ENCODE measurements at places on chromosomes 3 and 15.

- DNase-seq: no peak
These were observed 5.1 kb downstream of the ZDHHC23 start for GRCh38 chr3:113952921-113953320.

DNA sequence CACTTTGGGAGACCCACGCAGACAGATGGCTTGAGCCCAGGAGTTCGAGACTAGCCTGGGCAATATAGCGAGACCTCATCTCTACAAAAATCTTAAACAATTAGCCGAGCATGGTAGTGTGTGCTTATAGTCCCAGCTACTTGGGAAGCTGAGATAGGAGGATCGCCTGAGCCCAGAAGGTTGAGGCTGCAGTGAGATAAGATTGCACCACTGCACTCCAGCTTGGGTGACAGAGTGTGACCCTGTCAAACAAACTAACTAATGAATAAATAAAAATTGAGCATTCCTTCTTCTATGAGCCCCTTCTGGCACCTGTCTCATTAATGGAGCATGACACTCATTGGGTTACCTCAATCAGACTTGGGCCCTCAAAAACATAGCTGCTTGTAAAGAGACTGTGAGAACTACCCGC is 7.5 kb downstream of the ZDHHC3 start:
- DNase-seq: no peak

GRCh38 chr15:32029862-32030781 is at the start of gene CHRNA7:
Gene CHRNA7, plus strand, starts transcription at chr15:32030515. Its CDS starts 80 bp downstream, at chr15:32030595.
- no peak for DNase-seq

- DNase-seq: no peak
These were observed 976 bp downstream of the ABHD17C start for GRCh38 chr15:80695911-80696661.

DNA sequence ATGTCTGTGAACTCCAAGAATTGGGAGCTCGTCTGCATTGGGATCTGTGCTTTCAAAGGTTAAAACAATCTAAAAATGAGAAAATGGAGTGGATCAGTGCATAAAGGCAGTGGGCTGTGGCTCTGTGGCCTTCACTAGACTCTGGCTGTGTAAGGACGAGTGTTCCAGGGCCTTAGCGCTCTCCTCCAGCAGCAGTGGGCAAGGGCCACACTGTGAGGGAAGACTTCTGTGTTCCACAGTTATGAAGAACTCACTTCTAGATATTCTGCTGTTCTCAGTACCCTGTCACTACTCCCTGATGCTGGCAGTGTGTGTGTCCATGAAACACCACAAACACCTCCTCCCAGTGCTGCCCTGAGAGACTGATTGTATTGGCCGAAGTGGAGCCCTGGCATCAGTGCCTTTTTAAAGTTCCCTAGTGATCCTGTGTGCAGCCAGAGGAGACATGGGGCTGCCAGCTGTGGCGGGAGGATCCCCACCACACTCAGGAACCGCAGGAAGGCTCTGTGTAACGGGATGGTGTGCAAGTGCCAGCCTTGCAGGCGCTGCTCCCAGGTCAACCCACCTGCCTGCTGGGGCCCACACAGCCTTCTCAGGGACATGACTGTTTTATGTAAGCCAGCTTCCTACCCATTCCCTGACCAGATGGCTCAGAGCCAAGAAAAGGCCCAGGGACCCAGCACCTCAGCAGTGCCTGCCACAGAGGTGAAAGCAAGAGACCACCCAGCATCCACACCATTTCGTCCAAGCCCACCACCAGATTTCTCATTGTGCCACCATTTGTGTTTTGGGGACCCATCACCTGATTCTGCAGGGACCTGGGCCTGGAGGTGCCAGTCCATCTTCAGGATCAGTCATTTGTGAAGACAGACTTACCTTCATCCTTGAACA is 40.4 kb downstream of the ABTB1 start:
- DNase-seq: no peak

DNA sequence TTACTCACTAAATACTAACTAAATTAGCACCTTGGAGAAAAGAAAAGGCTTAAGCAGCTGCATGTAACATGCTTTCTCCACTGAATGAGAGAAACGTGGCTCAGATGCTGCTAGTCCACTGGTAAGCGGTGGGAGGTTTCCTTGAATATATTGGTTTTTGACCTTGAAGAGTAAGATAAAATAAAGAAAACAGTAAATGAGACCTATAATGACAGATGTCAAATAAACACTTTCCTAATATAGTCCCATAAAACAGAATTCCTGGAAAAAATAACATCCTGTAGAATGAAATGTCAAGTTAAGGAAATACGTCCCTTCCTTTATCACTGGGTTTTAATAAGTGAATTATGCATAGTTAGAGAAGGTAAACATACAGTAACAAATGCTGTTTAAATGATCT is 215.0 kb downstream of the DPH6 start:
- DNase-seq: no peak

DNA sequence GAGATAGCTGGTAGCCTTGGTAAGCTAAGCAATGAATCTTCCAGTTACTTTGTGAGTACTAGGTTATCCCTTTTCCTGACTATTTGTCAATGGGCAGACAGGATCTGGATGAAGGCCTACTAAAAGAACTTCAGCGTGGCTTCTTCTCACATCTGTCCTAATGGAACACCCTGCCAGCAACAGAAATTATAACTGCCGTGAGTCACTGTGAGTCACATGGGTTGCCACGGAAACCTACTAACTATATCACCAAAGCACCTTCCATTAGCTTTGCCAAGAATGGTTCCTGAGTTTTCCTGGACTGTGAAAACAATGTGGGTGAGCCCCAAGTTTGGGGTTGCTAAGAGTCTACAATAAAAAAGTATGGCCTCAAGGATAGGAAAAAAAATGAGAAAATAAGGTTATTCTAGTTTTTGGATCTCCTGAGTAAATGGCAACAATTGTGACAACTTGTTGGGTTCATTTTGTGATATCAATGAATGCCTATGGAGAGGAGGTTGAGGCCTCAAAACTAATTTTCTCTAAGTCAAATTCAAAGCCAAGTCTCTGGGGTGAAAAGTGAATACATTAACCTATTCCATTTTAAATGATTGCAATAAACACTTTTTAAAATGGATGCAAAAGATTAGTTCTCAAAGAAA is 195.1 kb upstream of the ICE2 start:
- DNase-seq: no peak

DNA sequence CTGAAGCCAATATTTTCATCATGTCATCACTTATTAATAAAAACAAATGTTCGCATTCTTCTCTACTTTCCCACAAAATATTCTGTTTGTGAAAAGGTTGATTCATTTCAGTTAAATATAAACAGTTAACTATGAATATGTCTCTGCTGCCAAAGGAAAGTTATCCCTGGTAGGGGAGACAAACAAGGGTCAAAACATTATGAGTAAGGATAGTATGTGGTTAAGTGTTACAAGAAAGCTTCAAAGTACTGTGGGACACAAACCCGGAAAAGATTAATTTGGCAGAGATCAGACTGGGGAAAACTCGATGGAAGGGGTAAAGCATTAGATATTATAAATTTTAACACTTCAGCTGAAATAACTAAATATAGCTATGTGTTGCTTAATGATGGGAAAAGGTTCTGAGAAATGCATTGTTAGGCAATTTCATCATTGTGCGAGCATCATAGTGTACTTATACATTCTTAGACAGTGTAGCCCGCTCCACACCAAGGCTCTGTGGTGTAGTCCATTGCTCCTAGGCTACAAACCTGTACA is 436.5 kb upstream of the TBL1XR1 start:
- no peak for DNase-seq

DNA sequence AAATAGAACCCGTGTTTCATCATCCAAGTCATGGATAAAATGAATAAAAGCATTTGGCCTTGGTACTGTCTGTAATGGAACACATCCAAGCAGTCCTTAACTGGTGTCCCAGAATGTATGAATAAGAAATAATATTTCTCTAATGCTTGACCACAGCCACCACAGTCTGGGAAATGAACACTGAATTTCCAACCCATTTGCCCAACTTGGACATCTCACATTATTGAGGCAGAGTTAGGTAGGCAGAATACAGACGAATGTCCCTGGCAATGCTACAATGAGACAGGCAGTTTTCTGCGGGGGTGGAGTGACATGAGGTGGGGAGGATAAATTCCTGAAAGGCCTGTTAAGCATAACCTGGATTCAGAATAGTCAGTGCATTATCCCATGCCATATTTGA is 245.7 kb downstream of the ZIC1 start:
- DNase-seq: no peak

DNA sequence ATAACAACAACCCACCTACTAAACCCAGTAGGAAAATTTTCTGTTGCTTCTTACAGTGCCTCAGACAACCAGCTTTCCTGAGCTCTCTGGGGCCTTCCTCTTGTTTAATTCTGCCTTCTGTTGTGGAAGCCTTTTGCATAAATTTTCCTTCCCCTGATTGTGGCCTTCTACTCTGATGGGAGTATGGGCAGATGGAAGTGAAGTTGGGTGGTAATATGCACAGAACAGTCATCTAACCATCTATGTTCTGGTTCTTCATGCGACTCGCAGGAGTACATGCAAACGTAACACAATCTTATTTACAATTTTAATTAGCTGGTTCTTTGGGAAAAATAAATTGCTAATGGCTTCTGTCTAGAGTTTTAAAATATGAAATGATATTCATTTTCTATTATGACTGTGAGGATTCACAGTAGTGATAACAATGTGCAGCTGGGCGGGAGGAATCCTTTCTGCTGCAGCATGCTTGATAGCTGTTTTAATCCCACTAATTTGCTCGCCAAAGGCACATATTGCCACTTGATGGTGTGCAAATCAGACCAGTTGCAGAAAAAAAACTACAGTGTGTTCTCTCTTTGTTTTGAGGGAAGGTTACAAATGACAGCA is 311.5 kb upstream of the ROPN1 start:
- DNase-seq: no peak

- no peak for DNase-seq
These were observed 11.2 kb upstream of the SCAPER start for GRCh38 chr15:76916369-76916768.

- no peak for DNase-seq
These were observed 50.7 kb downstream of the UMPS start for GRCh38 chr3:124780761-124781475.

- no peak for DNase-seq
These were observed 5.9 kb upstream of the TRA2B start for GRCh38 chr3:185943760-185944106.

- no peak for DNase-seq
These were observed at the start of gene ABCF3 for GRCh38 chr3:184186184-184186901. Gene ABCF3, plus strand, starts transcription at chr3:184186199. Its CDS starts 9 bp downstream, at chr3:184186208.

DNA sequence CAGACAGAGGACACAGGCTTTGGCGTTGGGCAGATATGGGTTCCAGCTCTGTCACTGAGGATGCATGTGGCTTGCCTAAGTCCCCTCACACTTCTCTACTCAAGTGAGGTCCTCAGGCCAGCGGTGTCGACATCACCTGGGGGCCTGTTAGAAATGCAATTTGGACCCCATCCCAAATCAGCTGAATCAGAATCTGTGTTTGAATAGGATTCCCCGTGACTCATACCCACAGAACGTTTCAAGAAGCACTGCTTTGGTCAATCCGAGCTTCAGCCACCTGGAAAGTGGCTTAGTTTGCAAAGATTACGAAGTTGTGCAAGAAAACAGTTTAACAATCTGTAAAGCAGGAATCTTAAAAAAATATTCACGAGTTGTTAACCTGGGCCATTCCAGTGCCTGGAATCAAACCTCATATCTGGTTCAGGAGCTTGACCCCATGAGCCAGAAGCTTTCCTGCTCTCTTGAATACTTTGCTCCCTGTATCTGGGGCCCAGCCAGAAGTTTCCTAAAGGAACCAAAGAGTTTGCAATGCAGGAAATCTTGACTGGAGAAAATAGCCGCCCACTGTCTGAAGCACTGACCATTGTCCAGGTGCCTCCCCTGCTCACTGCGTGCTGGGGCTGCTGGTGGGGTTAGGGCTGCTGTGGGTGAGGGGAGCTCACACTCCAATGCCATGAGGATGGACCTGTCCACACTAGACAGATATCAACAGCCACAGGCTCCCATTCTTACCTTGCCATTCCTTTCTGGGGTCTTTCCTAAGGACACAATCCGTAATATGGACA is 208.5 kb upstream of the LINGO1 start:
- no peak for DNase-seq

DNA sequence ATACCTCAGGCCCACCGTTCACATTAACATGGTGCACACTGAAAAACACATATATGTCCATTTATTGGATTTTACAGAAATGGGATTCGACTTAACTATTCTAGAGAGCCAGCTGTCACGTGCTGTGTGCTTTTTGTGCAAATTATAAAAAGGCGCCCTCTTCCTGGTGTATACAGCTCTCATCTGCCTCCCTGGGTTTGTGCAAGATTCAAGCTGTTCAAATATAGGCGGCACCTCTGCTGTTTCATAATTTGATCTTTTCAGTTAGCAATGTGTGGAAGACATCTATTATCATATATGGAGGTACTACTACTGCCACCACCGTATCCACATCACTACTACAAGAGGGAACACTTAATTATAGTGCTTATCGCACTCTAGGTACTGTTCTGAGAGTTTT is 187.6 kb downstream of the EBLN2 start:
- DNase-seq: no peak

DNA sequence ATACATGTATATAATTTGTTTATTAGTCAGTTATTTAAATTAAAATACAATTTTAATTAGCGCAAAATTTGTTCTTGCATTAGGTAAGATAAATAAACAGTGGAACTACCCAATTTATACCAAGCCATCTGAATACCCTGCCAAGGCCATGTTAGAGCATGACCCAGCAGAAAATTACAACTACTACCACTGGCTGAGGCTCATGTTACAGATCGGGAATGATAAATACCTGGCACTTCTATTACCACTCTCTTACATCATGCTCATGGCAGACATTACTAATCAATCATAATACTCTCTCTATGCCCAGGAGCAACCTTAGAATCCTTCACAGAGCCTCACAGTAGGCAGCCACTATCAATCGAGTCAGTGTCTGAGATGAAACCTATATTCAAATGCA is 21.2 kb upstream of the LMOD3 start:
- DNase-seq: no peak

- DNase-seq: no peak
These were observed 8.8 kb downstream of the RPL32 start for GRCh38 chr3:12832350-12833221.

All from CD4-positive, alpha-beta T cell treated with Interleukin-15 for 1 hour (primary cell).